C1 segment of cervical spinal cord (tissue), 14 donors: ENCODE measurements at places on chromosomes 2 and 18.

- DNase-seq: no peak
Observed at GRCh38 chr2:25655316-25655715, 18.1 kb downstream of the DTNB start.

DNA sequence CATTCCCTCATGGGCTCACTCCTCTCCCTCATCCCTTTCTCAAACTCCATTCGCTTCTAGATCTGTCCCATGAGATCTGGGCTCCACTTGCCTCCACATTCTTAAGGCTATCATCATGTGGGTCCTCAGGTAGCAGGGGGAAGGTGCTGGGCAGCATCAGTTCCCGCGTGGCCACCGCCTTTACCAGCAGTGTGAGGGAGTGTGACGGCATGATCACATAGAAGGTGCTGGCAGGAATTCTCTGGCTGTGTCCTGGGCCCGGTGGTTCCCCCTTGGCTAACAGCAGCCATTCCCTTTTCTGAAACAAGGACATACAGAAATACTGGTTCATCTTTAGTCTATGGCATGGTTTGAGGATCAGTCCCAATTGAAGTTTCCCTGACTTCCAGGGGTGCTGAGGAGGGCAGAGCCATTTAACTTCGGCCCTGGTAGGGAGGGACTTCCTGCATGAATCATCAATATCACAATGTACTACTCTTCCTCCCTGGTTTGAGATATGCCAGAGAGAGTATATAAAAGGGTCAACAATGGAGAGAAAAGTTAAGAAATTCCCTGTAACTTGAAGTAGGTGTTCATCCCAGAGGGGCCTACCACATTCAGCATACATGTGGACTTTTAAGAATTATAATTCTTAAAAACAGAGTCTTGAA is 7.7 kb downstream of the DOK1 start:
- DNase-seq: no peak

GRCh38 chr2:233402346-233402745 is 48.1 kb downstream of the DGKD start:
- DNase-seq: peak; percentile 17

GRCh38 chr2:55555977-55556376 is 36.5 kb downstream of the CFAP36 start:
- no peak for DNase-seq

- no peak for DNase-seq
Observed at GRCh38 chr2:173075056-173075780, 428 bp upstream of the MAP3K20 start.

DNA sequence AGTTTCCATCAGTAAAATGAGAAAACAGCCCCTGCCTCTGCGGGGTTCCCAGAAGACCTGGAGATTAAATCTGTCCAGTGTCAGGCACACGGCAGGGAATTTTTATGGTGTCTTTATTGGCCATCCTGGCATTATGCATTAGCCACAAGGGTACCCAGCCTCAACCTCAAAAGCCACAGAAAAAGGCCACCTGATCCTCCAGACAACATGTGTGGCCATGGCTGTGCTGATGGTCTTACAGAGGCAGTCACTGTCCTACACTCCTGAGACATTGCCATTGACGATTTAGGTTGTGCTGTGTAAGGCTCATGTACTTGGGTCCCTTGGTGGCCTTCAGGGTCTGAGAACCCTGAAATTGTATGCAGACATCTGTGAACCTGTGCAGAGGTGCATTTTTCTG is 115.6 kb downstream of the SMAD7 start:
- DNase-seq: no peak

GRCh38 chr2:66462501-66462825 is 27.5 kb downstream of the MEIS1 start:
- DNase-seq: no peak

DNA sequence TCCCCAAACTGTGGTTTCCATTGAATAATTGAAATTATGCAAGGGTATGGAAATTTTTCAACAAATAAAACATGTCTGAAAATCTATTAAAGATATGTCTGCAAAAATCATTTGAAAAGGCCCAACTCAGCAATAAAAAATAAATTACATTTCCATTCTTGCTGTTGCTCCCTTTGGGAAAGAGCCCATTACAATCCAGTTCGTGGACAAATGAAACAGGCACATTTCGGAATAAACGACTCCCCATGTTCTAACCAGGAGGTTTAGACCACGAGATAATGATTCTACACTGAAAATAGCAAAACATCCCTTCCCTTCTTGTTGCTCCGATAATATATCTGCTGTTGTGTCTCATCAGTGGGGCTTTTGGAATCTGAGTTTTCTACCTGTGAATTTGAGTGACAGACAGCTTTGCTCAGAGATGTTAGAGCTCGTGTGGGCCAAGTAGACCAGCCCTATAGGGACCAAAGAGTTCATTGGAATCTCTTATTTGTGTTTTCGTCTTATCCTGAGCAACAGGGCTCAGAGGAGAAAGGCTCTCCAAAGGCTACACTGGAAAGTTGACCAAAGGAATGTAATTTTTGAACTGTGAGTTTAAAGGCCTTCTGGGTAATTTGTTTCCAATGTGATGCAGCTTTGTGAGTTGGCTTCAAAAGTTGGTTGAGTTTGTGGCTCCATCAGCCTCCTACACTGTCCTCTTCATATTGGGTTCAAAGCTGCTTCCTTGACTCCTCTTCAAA is 119.5 kb downstream of the ACTR3 start:
- DNase-seq: no peak

DNA sequence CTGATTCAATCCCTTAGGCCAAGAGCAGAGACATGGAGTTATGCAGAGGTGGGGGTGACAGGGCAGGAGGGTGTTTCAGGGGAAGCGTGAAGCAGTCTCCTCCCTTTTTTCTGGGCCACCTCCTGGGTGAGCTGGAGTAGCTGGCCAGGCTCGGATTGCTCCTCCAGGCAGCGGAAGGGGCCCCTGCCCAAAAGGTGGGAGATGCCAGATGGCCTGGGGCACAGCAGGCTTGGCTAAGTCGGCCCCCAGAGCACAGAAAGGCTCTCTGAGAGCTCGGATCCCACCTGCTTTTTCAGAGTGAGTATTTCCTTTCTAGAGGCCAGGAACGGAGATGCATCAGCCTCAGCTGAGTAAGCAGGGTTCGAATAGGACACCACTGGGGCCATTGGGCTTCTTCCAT is 196.9 kb downstream of the ANKRD30B start:
- DNase-seq: no peak

DNA sequence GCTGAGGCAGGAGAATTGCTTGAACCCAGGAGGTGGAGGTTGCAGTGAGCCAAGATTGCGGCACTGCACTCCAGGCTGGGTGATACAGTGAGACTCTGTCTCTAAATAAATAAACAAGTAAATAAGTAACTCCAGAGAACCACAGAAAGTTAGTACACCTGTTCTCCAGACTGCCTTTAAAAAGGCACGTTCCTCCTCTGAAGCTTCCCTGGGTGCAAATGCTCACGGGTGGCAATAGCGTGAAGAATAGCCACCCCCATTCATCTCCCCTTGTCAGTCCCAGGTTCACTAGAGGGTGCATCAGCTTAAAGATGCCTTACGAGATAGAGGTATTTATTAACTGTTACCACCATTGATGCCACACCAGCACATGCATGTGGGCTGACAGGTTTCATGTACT is 64.3 kb upstream of the RTN4 start:
- DNase-seq: no peak

GRCh38 chr2:132659331-132659730 is 10.7 kb downstream of the LYPD1 start:
- DNase-seq: no peak

- DNase-seq: no peak
Observed at GRCh38 chr2:172376505-172377125, 50.8 kb upstream of the ITGA6 start.

DNA sequence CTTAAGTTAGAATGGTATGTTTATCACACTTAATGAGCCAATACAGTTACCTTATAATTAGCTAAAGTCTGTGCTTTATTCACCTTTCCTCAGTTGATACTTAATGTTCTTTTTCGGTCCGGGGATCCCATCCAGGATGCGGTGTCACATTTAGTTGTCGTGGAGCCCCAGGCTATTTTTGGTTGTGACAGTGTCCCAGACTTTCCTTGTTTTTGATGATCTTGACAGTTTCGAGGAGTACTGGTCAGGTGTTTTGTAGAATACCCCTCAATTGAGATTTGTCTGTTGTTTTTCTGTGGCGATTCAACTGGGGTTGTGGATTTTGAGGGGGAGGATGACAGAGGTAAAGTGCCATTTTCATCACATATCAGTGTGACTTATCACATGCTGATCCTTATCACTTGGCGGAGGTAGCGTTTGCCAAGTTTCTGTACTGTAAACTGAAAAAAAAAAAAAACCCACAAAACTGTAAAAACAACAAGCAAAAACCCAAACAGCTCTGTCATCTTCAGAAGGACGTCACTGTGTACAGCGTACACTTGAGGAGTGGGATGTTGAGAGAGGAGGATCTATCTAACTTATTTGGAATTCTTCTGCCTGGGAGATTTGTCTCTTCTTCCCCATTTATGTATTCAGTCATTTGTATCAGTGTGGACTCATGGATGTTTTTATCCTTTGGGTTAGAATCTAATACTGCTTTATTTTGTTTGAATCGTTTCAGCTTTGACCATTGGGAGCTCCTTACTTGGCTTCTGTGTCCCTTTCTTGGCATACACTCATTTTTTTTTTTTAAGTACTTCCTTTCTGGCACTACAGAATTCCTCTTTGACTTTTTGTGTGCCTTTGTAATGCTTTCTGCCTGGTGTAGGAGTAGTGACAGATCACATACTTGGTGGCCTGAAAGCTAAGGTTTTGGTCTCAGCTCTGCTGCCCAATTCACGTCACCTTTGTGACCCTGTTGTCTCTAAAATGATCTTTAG is 68.1 kb downstream of the FMNL2 start:
- DNase-seq: no peak

- DNase-seq: no peak
Observed at GRCh38 chr2:112459372-112459771, 22.6 kb upstream of the TTL start.

DNA sequence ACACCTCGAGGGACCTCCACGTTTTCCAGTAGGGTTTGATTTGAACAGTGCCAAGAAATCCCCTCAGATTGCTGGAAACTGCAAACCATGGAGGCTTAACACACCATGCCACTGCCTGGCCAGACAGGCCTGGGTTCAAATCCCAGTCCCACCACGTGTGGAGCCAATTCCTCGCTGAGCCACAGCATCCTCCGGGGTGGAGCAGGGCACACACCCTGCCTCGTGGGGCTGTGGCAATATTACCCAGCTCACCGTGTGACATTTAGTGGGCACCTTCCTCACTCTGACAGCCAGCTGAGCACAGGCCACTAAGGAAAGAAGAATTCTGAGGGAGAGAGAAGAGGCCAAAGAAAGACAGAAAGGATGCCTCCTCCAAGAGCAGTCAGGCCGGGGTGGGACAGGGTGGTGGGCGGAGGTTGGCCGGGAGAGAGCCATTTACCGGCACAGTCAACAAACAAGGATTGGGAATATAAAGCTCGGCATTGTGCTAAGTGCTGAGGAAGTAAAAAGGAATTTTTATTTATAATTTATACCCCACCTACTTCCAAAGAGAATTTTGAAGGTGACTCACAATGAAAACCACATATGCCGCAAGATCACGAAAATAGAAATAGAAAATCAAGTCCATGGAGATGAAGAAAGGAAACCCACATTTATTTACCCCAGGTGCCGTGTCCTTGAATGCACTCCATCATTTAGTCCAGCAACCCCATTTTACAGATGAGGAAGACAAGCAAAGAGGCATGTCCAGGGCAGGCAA is 111.5 kb downstream of the MCFD2 start:
- no peak for DNase-seq

DNA sequence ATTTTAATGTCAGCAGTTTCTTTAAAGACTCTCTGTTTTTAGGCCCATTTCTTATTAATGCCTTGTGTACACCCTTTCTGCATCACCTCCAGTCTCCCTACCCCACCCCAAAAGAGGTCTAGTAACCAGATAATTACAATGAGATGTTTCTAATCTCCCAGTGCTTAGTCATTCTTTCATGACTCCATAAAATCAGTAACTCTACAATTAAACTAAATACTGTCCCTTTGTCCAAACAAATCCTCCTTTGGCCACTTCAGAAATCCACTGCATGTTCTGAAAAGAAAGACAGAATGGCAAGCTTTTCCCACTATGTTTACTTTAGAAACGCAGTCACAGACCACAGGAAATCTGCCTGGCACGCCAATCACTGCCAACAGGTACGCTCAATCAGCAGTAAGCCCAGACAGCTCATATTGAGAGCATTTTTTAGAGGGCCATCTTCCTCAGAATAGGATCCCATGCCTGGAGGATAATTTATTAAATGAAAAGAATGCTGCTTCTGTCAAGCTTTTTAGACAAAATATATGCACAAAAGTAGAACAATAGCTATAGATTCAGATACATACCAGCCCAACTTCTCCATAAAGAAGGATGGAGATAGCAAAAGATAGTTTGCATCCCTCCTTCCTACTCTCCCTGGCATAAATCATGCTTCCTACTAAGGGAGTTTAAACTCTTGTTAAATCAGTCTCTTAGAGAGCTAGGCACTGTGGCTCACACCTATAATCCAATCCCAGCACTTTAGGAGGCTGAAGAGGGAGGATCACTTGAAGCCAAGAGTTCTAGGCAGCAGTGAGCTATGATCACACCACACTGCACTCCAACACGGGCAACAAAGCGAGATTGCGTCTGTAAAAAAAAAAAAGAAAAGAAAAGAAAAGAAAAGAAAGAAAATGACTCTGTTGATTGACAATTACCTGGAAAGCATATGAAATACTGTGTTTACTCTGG is 14.6 kb downstream of the CLASP1 start:
- DNase-seq: no peak

- no peak for DNase-seq
Observed at GRCh38 chr2:127373362-127374083, 14.3 kb downstream of the MAP3K2 start.

GRCh38 chr2:154804451-154804850 is 106.0 kb downstream of the KCNJ3 start:
- DNase-seq: no peak

DNA sequence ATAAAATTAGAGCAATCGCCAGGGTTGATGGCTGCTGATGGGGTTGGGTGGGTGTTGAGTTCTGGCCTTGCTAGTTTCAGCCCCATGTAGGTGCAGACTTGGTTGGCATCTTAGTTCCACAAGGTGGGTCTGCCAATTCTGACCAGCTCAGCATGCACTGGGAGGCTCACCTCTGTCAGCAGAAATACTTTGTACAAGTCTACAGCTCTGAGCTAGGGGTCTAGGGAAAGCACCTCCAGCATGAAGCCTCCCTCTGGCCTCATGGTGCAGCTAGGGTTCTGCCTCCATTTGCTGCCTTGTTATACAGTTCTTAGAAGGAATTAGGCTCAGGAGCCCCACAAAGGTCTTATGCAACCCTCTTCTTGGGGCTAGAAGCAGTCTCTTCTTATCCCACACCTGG is 278.9 kb upstream of the HDAC4 start:
- no peak for DNase-seq

DNA sequence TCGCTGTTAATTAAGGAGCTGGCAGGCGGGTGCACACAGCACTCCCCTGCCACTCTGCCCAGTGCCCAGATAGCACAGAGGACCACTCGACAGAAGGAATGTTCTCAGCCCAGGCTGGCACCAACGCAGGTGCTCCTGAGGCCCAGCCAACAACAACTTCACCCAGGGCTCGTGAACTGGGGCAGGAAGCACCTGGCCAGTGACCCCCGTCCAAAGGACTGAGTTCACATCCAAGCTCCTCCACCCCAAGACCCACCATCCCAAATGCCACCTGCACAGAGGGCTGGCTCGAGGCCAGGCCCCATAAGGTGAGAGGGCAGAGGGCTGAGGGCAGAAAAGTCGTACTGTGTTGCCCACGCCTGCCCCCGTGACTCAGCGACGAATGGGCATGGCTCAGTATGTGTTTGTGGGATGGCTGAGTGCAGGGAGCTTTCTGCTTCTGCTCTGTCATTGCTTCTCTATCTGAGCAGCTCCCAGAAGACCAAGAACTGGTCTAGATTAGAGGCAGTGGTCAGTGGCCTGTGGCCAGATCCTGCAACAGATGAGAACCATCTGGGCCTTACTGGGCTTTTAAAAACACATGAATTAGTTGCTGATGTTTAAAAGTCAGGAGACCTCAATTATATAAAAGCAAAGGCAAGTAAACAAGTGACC is 68.4 kb downstream of the POLR1A start:
- peak; percentile 27 for DNase-seq
